DMS79 (cell line): ENCODE measurements at places on chromosomes 16 and 17.

GRCh38 chr17:37107406-37108083 lies 158.8 kb downstream of the AATF start:
- DNase-seq = peak; percentile 54

GRCh38 chr17:73423806-73424205 lies 112.0 kb upstream of the CDC42EP4 start:
- DNase-seq = no peak

GRCh38 chr17:29607557-29608195 lies 14.7 kb downstream of the ANKRD13B start:
- no peak for DNase-seq

DNA sequence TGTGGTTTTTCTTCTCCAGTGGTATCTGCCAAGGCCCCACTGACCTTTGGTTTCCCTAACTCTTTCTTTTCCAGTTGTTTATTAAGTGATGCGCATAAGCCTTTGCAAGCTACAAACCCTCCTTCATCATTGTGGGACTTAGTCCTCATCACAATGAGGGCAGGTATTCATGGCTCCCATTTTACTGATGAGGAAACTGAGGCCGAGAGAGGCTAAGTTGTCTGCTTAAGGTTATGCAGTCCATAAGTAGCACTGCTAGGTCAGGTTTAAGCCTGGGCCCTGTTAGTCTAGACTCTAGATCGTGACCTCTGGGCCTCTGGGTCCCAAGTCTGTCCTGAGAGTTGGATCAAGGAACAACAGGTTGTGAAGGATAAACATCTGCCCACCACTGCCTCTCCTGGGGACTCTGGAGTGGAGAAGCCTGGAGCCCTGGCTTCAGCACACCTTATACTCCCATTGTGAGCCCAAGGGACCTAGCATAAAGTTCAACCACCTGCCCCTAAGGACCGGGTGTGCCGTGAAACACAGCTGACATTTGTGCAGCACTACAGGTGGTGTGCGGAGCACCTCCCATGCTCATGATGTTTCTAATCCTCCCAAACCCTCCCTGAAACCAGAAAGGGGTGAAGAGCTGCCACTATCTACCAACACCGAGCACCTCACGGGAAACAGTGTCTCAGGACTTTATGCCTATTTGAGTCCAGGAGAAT lies 5.2 kb upstream of the KCNH6 start:
- DNase-seq = no peak
